ENCODE measurements at places on chromosomes 3 and 15.

GRCh38 chr15:90594301-90594738, 64.6 kb downstream of the CRTC3 start:
- DNase-seq: peak; percentile 61

DNA sequence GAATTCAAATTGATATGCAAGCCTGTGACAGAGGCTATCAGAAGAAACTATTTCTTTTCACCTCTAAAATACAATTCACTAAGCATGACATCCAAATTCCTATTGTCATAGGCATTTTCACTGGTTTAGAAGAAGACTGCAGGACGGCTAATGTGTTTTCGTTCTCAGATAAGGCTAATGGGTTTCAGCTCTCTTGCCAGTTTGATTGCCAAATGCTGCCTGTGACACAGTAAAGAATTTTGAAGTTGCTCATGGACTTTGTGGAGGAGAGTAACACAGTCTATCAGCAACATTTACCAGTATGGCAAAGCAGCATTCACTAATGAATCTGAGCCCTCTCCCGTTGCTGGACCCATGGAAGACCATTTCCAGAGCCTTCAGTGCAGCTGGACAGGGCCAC, 948.1 kb downstream of the FHIT start:
- no peak for DNase-seq

GRCh38 chr3:114846779-114847178, 300.3 kb downstream of the ZBTB20 start:
- no peak for DNase-seq

- no peak for DNase-seq
Measured at GRCh38 chr3:32780735-32781210, 37.0 kb upstream of the TRIM71 start.

DNA sequence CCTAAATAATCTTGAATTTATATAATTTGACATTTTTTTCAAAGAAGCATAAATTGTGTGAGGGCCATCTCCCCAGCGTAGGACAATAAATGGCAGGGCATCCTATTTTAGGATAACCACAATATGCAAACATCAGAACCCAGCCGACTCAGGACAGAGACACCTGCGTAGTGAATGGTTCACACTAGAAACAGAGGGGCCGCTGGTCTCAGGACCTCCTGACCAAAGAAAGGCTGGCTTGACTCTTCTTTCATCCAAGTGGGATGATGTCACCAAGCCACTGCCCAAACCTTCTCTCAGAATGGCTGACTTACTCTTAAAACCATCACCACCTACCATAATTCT, 162.1 kb downstream of the FOXP1 start:
- no peak for DNase-seq

GRCh38 chr3:48852151-48852550, 4.5 kb upstream of the PRKAR2A start:
- DNase-seq: no peak

GRCh38 chr3:184299488-184300377, 692 bp downstream of the PSMD2 start:
- DNase-seq: no peak

DNA sequence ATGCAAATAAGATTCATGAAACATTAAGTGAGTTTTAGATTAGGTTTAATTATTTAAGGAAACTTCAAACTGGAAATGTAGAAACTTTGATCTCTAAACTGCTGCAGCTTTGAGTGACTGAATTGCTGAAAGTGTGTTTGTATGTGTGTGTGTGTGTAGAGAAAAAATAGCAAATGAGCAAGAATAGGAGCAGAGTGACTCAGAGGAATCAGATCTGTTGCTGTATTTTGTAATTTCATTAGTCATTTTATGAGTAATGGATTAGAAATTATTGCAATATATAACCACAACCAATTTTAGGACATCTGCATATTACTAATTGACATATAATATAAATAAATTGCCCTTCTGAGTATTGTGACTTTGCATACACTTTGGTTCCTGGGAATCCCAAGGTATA, 52.8 kb upstream of the SLC9A9 start:
- DNase-seq: no peak

DNA sequence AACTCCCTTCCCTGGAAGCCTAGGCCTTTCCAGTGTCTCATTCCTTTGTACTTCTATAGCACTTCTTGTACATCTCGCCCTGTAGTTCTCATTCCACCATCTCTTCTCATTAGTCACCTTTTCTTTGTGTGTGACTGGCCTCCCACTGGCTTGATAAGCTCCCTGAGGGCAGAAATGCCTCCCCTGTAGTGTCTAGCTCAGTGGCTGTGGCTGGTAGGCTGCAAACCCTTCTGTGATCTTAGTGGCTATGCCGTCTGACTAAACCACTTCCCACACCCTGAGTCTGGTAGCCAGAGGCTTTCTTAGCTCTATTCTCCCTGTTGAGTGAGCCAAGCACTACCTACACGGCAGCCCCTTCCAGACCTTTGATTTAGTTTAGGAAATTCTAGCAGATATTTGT, 24.4 kb upstream of the TNFAIP8L3 start:
- DNase-seq: no peak
